CD4-positive, alpha-beta T cell treated with Interleukin-6 at 100 ng/mL for 8 hours (primary cell): ENCODE measurements at places on chromosomes 11 and 22.

GRCh38 chr11:111694851-111695250 lies 71.3 kb downstream of the PPP2R1B start:
- DNase-seq, result no peak

DNA sequence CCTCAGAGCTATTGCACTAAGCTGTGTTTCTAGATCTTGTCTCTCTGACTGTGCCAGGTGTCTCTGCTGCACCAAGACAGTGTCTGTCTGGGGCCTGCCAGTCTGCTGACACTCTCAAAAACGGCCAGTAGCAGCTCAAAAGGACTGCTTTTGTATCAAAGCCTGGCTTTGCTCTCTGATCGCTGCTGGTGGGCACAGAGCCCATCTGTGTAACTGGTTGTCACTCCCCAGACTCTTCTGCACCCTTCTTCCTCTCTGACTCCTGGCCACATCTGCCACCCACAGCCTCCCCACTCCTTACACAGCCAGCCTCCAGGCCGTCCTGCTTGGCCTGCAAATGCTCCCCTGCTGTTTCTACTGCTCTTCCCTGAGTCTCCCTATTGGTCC lies 26.5 kb downstream of the MED15 start:
- no peak for DNase-seq

DNA sequence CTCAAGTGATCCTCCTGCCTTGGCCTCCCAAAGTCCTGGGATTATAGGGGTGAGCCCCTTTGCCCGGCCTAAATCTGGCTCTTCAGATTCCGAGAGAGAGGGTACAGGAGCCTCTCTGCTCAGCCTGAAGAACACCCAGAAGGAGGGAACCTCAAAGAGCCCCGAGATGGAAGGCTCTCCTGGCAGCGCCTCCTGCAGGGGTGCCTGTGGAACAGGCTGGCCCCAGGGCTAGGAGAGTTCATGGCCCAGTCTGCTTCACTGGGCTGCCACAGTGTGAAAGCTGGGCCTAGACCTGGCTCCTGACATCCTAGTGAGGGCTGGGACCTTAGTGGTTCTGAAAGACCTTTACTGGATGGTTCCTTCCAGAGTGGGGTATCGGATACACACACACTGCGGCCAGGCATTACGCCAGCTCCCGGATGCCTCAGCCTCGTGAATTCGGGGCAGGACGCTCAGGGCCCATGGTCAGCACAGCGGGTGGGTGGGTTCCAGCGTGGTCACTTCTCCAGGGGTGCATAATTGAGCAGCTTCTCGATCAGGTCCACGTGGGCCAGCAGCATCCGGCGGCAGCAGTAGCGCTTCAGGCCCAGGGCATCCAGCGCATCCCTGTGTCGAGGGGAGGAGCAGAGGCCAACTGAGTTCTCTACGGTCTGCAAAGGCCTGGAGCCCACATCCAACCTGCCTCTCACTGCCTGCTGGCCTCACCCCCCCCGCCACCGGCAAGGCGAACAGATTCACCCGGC lies 2.3 kb downstream of the POLR2L start:
- DNase-seq, result no peak

DNA sequence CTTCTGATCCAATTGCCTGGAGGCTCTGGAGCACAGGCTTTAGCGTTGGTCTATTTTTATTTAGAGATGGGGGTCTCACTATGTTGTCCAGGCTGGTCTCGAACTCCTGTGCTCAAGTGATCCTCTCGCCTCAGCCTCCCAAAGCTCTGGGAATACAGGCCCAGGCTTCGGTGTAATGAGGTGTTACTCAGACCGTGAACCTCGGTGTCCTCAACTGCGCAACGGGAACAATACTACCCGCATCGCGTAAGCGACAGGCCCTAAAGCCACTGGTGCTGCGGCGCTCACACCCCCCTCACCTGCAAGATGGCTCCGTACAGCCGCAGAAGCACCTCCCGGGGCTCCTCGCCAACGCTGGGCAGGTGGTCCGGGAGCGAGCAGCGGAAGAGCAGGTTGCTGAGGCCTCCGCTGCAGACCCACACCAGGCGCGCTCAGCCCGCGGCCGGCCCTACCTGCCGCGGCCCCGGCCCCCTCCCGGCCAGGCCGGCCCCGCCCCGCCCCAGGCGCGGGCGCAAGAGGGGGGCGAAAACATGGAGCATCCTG lies 628 bp downstream of the CHKB start:
- no peak for DNase-seq

DNA sequence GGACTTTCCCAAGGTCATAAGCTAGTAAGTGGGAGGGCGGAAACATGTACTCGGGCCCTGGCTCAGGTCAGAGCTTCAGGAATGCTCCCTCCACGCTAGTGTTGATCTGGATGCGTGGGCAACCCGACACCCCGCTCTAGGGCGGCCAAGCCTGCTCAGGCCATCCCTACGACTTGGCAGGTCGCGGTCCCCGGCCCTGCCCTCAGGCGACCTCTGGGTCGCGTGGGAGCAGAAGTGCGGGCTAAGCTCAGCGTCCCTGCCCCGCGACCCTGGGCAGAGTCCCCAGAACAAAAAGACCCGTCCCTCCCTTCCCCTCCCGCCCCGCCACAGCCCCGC lies 781 bp upstream of the TEF start:
- no peak for DNase-seq

GRCh38 chr22:30416403-30416802 lies 9.2 kb upstream of the MTFP1 start:
- no peak for DNase-seq

- no peak for DNase-seq
Observed at GRCh38 chr11:67670316-67671210, 3.9 kb downstream of the ALDH3B2 start.

- DNase-seq, result no peak
Observed at GRCh38 chr22:19659805-19660345, 54.4 kb upstream of the SEPTIN5 start.

- DNase-seq, result no peak
Observed at GRCh38 chr22:26977741-26978376, 320.5 kb downstream of the MIAT start.

GRCh38 chr11:23988381-23989006 lies 508.4 kb upstream of the LUZP2 start:
- no peak for DNase-seq

- DNase-seq, result no peak
Observed at GRCh38 chr11:93732237-93732892, 8.9 kb downstream of the TAF1D start.

- DNase-seq, result no peak
Observed at GRCh38 chr11:117769533-117769932, 27.5 kb downstream of the DSCAML1 start.

- no peak for DNase-seq
Observed at GRCh38 chr11:22432291-22433093, 94.3 kb downstream of the SLC17A6 start.

DNA sequence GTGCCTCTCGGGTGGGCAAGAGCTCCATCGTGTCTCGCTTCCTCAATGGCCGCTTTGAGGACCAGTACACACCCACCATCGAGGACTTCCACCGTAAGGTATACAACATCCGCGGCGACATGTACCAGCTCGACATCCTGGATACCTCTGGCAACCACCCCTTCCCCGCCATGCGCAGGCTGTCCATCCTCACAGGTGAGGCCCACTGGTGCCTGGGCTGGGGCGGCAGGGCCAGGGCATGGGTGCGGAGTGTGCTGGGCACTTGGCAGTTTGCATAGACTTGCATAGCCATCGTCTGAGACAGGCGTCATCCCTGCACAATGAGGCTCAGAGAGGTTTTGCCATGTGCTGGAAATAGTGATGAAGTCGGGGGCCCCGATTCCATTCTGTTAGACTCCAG lies 6.3 kb downstream of the RASD2 start:
- no peak for DNase-seq

DNA sequence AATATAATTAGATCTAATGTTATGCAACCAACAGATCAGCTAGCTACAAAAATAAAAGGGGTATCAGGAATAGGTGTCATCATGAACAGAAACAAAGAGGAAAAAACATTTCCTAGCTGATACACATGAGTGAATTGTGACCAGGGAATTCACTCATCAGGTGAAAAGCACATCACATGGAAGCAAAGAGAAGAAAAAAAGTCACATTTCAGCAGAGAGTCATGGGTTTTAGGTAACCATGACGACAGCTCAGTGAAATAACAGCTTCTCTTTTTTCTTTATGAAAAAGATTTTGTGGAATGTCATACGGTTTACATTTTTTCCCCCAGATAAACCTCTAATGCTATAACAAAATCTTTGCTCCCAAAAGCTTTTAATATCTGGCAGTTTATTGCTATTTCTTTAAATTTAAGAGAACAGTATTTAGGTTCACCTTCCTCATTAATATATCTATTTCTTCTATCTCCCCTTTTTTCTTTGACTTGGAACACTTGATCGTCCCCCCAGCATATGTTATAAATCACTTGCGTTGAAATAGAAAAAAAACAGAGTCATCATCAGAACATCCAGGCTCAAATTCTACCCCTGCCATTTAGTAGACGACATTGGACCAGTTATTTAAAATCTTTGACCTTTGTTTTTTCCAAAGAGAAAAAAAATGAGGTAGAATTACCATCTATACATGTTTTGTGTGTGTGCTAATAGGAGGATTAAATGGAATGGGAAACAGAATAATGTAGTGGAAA lies 5.3 kb downstream of the TYR start:
- DNase-seq, result no peak

GRCh38 chr11:71282581-71283351 lies 30.4 kb upstream of the SHANK2 start:
- no peak for DNase-seq

- DNase-seq, result no peak
Observed at GRCh38 chr11:125443767-125444311, 52.2 kb downstream of the FEZ1 start.

DNA sequence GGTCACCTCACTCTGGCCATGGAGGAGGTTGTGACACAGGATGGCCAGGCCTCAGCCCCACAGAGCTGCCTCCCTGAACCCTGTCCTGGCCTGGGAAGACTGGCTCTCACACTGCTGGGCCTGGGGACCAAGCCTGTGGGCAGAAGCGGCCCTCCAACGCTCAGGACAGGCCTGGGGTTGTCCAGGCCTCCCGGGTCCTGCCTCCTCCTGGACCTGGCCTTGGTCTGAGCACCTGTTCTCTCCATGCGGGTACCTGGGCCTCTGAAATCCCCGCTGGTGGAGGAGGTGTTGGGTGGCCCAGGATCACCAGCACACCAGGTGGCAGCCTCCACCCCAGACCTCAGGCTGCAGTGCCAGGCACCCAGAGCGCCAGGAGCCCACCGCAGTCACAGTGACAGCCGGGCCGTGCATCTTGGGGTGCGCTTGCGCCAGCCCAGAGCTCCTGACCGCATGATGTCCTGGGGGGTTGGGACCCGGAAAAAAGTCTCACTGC lies 16.1 kb upstream of the PIM3 start:
- DNase-seq, result no peak

DNA sequence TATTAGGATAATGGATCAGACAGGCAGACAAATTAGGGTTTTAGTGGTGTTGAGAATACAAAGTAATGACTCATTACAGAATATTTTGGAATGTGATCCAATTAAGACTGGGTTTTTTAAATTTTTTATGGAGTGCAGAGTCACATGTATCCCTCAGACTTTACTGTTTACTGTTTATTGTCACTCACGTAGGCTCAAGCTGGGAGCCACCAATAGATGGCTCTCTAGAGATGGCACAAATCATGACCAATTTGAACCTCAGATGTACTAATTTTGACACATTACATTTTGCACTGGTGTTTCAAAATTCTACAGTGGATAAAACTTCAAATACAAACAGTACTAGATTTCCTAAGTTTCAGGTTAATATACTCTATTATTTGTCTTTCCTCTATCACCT lies 53.6 kb upstream of the ANO3 start:
- DNase-seq, result no peak

DNA sequence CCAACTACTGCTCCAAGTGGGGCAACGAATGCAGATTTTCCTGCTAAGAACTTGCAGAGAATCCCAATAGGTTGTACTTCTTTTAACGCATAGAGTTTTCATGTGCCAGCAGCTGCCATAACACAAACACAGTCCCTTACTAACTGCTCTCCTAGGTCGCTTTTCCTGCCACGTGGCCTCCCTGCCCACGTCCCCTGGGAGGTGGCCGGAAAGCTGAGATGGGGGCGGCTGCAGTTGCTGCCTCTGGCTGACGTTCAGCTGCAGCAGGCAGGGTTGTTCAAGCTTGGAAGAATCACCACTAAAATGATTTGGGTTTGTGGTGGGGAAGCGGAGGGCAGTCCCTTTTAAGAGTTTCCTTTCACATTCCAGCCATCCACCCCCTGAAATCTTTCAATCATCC lies 39.3 kb downstream of the ZNF202 start:
- DNase-seq, result no peak

DNA sequence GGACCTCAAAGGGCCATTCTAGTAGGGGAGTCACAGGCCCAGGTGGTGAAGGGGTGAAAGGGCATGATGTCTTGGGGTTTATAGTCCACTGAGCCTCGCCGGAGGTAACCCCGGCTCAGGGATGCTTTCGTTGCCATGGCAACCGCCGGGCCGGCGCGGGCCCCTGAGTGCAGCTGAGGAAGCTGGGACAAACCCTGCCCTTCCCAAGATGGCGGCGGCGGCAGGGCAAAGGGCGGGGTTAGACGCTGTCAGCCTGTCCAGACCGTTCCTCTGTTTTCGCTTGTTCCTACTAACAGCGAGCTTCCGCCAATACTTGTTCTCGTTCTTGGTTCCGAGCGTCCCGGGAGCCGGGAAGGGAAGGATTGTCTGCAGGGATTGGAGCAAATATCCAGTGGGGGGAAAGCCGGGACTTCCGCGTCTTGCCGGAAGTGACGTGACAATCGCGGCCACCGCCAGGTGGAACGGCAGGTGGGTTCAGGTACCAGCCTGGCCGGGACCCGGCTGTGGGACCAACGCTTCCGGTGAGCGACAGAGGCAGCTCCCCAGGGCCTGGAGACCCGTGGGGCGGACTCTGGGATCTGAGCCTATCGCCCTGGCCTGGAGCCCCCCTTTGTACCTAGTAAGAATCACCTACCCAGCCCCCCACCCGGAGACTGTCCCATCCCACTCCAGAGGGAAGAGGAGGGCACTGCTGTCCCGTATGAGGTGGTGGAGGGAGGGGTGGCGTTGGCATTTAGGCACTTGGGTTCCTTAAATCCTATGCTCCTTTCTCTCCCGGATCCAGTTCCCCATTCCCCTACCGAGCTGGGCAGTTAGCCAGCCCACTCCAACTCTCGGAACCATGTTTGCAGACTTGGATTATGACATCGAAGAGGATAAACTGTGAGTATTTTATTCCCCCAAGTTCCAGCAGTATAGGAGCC lies at the start of gene PICK1:
Gene PICK1, plus strand, starts transcription at position 436 of the 923 bp plus-strand sequence. Its CDS starts 406 bp downstream, at position 842.
- peak; percentile 70 for DNase-seq

DNA sequence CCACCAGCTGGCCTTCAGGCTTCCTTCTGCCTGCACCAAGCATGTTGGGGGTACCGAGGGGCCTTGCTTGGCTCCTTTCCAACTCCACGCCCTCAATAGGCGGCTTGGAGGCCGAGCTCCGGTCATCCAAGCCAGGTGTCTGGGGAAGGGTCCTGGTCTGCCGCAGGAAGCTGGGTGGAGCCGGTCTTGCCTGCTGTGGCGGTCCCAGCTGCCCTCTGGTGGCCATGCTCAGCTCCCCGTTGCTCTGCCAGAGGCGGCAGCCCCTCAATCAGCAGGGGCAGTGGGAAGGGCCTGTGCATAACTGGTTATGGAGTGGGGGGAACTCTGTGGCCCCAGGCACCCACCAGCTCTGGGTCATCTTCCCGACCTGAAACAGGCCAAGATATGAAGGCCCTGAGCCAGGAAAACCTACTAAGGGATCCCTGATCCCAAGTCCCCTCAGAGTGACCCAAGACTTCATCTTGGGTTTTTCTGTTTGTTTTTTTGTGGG lies 3.2 kb downstream of the ARVCF start:
- peak; percentile 13 for DNase-seq
